ENCODE measurements at places on chromosomes 5 and 9.

GRCh38 chr5:4976902-4977301 lies 163.2 kb upstream of the ADAMTS16 start:
- no peak for DNase-seq

- DNase-seq, result no peak
Observed at GRCh38 chr5:83179966-83180365, 102.6 kb downstream of the XRCC4 start.

DNA sequence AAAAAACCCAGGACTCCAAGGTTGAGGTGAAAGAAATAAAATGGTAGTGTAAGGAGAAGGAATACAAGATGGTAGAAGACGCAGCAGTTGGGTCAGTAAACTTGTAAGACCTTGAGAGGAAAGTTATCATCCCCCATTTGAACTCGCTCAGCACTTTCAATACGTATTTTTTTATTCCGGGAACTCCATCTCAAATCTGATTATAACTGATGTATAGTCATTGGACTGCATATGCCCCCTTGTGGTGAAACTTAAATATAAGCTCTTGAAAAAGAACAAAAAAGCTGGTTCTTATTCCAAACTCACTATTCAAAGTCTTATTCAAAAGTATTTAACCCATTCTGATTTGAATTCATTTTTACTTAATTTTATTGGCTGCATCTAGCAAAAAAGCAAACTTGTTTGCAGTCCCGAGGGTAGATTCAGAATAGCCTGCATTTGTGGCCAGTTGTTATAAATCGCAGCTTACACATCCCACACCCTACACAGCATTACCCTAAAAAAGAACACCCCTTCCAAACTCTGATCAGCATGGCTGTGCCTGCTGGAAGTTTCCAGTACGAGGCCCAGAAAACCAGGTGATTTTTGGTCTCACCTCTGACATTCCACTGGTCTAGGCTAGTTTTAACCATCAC lies 118.0 kb downstream of the ESM1 start:
- DNase-seq, result no peak

GRCh38 chr5:11040345-11040744 lies 279.3 kb upstream of the DAP start:
- no peak for DNase-seq

- no peak for DNase-seq
Observed at GRCh38 chr9:134384811-134385479, 58.7 kb downstream of the RXRA start.

GRCh38 chr5:38420691-38421390 lies 135.6 kb downstream of the LIFR start:
- peak; percentile 61 for DNase-seq

DNA sequence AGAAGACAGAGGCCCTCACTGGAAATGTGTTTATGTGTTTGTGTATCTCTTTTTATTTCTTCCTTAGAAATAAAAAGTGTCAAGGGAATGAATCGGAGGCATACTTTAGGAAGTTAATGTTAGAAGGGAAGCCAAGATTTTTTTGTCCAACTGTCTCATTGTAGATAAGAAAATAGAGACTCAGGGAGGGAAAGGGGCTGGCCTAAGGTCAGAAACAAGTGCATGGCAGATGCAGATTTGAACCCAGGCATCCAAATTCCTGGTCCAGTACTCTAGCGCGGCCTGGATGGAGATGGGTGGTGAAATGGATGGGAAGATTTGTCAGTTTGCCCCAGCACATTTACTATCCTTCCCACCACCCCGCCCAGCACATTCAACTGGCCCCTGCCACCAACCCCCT lies 19.8 kb upstream of the TNIP1 start:
- no peak for DNase-seq

- no peak for DNase-seq
Observed at GRCh38 chr5:24142341-24142740, 502.4 kb downstream of the CDH10 start.

DNA sequence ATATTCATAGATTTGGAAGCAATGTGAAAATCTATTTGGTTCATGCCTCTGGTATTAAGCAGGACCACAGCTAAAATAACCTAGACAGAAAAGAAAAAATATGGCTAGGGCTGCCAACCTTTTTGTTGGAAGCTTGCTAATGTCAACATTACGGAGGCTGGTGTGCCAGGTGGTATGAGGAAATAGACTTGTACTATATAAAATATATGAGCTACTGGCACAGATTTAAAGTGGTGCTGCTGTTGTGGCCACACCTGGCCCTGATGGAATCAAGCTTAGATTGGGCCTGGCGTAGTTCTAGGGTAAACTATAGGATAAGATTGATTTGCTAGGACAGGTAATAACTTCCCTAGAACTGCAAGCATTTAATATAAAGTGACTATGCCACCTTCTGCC lies 10.6 kb upstream of the PARP8 start:
- peak; percentile 97 for DNase-seq

- no peak for DNase-seq
Observed at GRCh38 chr5:143350751-143351602, 52.5 kb downstream of the NR3C1 start.

GRCh38 chr5:39896706-39897105 lies 471.9 kb upstream of the DAB2 start:
- peak; percentile 72 for DNase-seq

GRCh38 chr5:135539430-135540005 lies 3.8 kb upstream of the NEUROG1 start:
- no peak for DNase-seq

- DNase-seq, result no peak
Observed at GRCh38 chr5:67495072-67495471, 298.5 kb upstream of the CD180 start.

All from LNCaP clone FGC (cell line).